ENCODE measurements at places on chromosomes 5 and 9.

GRCh38 chr5:175281714-175282113, 162.3 kb downstream of the DRD1 start:
- DNase-seq: no peak

DNA sequence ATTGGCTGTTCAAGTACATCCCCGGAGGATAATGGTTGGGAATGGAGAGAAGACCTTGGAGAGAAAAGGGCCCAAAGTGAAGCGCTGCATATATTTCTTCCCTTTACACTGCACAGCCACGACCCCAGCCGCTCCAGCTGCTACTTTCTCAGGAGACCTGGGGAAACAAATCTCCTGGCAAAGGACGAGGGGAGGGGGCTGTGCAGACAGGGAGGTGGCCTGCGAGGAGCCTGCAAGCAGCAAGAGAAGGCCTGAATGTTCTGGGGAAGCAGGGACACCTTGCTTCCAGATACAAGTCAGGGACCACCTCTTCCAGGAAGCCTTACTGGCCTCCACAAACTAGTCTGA, 739 bp upstream of the PDLIM4 start:
- DNase-seq: no peak

- no peak for DNase-seq
Measured at GRCh38 chr5:55327281-55327680, 19.5 kb downstream of the MTREX start.

DNA sequence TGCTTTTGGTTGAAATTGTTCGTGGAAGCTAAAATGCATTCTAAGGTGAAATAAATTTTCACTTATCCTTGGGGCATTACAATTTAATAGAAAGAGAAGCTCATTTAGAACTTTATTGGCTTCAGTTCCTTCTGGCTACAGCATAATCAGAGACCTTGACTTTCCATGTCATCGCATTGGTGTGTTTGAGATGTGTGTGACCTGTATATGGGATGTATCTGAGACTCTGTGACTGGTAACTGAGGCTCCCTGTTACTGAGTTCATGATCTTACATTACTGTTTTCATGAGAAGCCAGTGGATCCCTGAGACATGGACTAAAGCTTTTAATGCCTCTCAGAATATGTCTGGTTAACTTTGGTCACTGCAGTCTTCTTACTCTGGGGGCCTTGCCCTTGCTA, 32.5 kb downstream of the SH3GL2 start:
- no peak for DNase-seq

GRCh38 chr5:39120052-39120420, 45.8 kb upstream of the RICTOR start:
- no peak for DNase-seq

DNA sequence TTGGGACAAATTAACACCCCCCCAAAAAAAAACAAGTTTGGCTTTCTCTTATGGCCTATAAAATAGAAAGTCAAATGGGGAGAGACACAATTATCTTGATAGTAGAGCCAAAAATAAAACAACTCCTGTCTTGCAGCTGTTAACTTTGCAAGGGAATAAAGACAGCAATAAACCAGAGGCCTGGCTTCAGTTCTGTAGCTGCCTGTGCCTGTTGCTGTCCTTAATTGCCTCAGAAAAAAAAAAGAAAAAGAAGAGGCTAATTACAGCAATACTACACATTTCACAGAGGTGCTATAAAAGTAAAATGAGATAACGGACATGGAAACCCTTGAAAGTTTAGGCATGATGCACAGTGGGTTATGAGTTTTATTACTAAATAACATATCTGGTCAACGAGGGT, 170.7 kb upstream of the IRX1 start:
- DNase-seq: no peak

DNA sequence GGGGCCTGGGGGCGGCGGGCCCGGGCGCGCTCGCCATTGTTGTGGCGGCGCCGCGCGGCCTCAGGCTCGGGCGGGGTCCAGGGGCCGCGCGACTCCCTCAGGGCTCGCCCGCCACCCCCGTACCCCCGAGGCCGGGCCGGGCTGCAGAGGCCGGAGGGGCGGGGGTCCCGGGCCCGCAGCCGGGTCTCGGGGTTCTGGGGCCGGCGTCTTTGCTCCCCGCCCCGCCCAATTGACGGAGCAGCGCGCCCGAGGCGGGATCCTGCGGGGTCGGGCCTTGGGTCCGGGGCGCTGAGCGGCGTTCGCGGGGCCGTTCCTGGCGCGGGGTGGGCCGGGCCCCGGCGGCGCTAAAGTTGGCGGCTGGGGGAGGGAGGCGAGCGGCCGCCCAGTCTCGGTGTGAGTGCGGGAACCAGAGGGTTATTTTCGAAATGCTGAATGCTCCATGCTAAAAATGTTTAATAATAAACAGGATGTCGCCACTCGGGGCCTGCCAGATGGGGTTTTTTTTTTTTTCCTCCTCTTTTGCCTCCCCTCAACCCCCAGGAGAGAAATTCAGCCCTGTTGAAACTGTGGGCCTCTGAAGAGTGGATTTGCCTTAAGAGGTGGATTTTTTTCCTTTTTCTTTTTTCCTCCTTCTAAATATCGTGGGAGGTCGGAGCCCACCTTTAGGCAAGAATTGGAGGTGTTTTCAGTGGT, 724 bp downstream of the PRRC2B start:
- peak; percentile 29 for DNase-seq

DNA sequence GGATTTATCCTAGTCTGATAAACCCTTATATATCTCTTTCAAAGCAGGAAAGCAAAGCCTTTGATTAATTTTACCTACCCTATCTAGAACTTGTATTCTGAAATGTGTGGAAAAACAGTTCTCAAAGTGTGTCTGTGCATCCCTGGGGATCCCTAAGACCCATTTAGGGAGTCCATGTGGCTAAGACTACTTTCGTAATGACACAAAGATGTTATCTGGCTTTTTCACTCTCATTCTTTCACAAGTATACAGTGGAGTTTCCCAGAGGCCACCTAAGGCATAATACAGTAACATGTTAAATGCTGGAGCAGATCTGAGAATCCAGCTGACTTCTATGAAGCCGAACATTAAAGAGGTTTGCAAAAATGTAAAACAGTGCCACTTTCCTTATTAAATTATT, 54.3 kb upstream of the TNFSF15 start:
- DNase-seq: no peak

DNA sequence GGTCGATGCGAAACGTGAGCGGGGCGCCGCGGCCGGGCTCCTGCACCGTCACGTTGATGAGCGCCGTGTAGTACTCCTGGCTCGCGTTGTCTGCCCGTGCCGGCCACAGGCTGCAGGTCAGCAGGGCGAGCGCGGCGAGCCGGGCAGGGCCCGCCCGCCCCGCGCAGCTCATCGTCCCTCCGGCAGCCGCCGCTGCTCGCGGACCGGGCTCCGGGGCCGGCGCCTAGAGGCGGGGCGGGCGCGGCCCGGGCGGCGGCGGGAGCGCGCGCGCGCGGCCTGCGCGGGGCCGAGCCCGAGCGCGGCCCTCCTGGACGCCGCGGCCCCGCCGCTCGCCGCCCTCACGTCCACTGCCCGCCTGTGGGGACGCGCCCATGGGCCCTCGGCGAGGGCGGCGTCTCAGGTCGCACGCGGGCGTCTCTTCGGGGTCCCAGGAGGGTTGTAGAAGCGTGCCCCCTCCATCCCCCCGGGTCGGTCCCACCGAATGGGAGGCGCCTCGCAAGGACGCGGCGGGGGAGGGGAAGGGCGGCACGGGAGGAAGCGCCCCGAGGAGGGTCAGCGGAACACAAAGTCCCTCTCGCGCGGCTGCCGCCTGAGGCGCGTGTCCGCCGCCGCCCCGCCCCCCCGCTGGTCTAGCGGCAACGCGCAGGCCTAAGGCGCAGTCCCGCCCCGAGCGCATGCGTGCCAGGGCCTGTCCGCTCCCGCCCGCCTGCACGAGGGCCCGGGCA, at the start of gene RNF130:
Gene RNF130 (minus strand): TSS at position 229 of the 725 bp plus-strand sequence. CDS start 57 bp downstream, at position 172.
- peak; percentile 73 for DNase-seq

- no peak for DNase-seq
Measured at GRCh38 chr9:114719290-114719689, 37.3 kb upstream of the TEX48 start.

DNA sequence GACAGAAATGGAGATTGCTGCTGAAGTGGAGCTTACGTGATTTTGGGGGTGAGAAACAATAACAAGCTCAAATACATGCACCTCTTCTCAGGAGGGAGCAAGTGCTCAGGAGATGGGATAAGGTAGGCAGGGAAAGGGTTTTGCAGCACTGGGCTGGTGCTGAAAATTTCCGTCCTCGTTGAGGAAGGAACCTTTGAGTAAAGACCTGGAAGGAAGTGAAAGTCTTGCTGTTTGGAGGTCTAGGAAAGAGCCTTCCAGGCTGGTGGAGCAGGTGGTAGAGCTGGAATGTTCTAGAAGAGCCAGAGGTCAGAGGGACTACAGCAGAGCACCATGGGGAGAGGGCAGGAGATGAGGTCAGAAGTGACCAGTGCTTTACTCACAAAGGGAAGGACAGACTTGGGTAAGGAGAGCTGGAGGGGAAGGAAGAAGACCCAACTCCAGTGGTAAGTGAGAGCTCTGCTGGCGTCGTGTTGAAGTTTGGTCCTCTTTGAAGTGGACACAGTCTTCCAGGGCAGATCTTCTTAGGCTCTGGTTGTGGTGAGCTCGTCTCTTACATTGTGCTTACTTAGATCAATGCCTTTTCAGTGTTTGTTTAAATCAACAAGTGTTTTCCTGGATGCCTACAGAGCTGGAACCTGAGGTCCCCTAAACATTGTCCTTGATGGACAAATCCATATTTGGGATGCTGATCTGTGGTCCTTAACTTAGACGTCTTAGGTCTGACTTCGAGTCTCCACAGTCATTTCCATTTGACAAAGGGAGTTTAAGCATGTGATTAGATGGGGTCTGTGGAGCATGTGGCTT, 21.0 kb downstream of the ANKRD33B start:
- no peak for DNase-seq

- no peak for DNase-seq
Measured at GRCh38 chr9:20649381-20649780, 27.1 kb upstream of the MLLT3 start.

- no peak for DNase-seq
Measured at GRCh38 chr5:82470185-82470994, 192.2 kb upstream of the RPS23 start.

- no peak for DNase-seq
Measured at GRCh38 chr5:41617843-41618515, 107.6 kb upstream of the PLCXD3 start.

GRCh38 chr5:76947082-76947503, 5.8 kb upstream of the CRHBP start:
- no peak for DNase-seq

GRCh38 chr9:68551191-68551590, 10.5 kb upstream of the TMEM252 start:
- DNase-seq: no peak

GRCh38 chr9:136092353-136092650, 2.8 kb downstream of the NACC2 start:
- no peak for DNase-seq

DNA sequence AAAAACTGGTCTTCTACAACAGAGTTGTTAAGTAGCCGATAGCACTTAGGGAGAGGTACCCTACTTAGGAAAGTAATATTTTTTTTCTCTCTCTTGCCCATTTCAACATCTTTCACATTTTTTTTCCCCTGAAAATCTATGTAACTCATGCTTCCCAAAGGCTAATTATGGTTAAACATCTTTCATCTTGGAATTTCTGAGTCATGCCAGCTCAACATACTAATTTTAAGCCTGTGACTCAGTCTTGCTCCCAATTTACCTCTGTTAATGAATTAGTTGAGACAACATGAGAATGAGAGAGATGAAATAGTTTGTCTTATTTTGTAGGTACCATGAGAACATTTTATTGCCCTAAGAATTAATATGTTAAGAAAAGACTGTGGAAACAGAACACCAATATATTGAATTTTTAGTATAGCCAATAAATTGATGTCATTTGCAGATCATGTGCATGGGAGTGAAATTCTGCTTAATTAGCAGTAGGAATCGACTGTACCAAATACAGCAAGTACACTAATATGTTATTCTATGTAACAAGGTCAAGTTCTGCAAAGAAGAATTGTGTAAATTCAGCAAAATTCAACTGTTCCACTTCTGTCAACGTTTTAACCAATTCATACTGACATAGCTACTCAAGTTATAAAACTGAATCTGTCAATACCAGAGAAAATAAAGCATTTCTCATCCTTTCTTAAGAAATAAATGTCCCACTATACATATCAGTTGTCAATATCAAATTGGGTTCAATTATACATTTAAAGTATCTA, 550.0 kb downstream of the PTPRD start:
- no peak for DNase-seq

DNA sequence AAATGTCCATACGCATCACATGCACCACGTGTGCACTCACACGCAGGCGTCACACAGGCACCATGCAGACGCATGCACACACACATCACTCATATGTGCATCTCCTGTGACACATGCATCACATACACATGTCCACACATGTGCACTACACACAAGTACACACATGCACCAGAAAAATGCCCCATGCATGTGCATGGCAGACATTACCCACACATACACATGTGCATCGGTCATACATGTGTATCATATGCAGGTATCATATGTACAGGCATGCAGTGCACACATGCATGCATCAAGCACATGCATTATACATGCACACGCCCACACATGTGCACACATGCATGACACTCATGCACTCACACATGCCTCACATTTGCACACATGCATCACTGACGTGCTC, 26.1 kb downstream of the ADAMTS2 start:
- DNase-seq: no peak

- DNase-seq: peak; percentile 88
Measured at GRCh38 chr9:137236238-137236935, 4.7 kb upstream of the TUBB4B start.

- DNase-seq: no peak
Measured at GRCh38 chr5:11715461-11716196, 188.6 kb downstream of the CTNND2 start.

DNA sequence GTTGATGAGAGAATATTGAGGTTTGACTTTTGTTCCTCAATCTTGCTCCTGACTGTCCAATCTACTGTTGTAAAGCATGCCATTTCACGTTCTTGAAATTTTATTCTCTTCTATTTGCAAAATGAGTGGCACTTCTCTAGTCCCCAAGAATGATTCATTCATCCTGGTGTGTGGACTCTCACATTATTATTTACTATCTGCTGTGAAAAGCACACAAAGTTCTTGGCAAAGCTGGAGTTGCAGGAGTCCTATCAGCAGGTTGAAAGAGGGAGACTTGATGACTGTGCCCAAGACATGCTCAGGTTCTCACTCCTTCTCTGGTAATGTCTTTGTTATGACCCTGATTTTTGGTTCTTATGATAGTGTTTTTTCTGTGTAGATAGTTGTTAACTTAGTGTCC, 382.6 kb downstream of the DMRTA1 start:
- no peak for DNase-seq

DNA sequence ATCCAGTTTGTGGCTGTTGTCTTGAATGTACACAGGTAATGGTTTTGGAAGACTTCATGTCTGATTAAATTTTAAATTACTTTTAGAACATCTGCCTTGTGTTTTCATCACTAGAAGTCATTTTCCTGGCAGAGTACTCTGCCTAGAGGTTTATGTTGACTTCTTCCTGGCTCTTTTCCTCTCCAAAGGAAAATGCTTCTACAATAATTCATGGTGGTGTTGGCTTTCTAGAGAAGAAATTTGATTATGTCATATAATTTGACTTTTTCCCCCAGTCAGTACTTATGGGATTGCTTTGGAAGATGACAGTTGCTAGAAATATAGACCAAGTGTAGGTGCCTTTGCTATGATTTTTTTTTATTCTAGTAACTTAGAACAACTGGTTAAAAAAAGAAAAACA, 46.8 kb downstream of the F2RL2 start:
- no peak for DNase-seq

GRCh38 chr5:32419791-32420190, 24.7 kb downstream of the ZFR start:
- no peak for DNase-seq

Data from effector CD8-positive, alpha-beta T cell (primary cell).